ENCODE measurements at places on chromosomes 3 and 15.
A peak's percentile ranks its signal among the peaks of the same experiment; 100 is the strongest.

DNA sequence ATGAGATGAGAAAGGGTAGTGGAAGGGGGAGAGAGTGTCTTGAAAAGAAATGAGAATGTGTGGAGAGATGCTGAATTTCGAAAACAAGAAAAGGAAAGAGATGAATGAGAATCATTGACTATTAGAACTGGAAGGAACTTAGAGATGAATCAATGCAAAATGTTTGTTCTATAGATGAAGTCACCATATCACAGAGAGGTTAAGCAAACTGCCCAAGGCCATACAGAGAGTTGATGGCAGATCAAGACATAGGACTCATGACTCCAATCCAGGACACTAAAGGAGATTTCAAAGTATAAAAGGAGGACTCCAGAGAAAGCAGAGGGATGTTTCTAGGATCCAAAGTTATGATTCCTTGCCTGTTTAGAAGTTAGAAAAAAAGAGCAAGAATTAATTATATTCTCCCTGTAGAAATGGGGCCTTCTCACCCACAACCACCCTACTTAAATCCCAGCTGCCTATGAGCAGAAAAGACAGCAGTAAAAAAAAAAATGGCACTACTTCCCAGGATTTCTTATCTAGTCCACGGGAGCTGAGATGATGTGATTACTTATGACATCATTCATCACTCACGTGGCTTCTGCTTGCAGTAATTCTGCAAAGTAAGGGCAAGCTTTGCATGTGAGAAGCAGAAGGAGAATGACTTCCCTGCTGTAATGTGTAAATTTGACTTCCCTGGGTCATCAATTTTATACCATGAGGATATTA is 210.8 kb upstream of the MRPL3 start:
- no peak for DNase-seq

DNA sequence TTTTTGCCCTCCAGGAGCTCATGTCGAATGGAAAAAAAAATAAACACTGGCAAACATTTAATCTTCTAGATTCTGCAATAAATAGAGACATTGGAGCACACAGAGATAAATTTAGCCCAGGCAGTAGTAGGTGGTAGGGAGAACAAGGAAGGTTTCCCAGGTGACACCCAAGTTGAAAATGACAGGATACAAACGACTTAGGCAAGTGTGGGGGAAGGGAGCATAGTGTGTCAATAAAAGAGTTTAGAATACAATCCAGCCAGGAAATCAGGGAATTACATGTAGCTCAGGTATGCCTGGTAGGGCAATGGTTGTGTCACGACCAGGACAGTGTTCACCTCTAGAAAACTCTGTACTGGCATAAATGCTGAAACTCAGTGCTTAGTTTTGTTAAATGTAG is 364.6 kb upstream of the AGTR1 start:
- DNase-seq, result no peak

- peak; percentile 68 for DNase-seq
Observed at GRCh38 chr3:10552631-10552943, 47.2 kb upstream of the ATP2B2 start.

- DNase-seq, result no peak
Observed at GRCh38 chr15:40272485-40273056, 10.3 kb downstream of the ANKRD63 start.

DNA sequence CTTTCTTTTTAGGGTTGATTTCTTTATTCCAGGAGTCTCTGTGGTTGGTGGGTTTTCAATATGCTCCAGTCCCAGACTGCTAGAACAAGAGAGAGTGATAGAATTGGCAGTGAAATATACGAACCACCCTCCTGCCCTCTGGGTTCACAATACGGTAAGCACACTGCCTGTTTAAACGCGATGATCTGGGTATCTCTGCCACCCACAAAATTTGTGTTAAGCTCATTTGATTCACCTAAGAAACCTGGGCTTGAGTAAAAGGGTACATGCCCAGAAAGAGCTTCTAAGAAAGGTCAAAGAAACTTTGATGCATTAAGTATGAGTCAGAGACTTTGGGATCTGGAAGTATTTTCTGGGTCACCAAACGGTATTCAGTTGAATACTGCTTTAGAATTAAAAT is 29.8 kb downstream of the OXNAD1 start:
- no peak for DNase-seq

DNA sequence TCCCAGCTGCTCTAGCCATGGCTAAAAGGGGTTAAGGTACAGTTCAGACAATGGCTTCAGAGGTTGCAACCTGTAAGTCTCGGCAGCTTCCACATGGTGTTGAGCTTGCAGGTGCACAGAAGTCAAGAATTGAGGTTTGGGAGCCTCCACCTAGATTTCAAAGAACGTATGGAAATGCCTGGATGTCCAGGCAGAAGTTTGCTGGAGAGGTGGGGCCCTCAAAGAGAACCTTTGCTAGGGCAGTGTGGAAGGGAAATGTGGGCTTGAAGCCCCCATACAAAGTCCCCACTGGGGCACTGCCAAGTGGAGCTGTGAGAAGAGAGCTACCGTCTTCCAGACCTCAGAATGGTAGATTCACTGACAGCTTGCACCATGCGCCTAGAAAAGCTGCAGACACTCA is 73.7 kb downstream of the STT3B start:
- DNase-seq, result no peak

DNA sequence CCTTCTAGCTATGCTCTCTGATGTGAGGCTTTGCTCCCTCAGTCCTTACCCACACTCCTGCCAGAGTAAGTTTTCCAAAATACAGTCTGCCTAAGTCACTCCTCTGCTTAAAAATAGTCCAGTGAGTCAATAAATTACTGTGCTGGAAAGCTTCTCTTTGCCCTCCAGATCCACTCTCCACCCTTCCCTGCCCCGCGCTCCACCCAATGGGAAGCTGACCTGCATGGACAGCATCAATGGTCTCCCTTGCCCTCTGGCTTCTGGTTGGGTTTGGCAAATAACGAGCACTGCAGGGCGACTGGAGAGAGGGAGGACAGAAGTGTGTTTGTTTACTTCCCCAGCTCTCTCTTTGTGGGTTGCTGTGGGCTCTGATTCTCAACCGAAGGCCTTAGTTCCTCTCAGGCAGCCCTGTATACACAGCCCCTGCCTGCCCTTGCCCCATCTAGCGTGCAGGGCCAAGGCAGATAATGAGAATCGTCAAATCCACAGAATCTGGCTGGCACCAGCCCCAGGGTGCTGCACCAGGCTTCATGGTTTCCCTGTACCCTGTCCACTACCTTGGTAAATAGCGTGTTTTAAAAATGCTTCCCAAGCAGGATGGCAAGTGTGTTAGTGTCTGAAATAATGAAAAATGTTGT is 110.4 kb downstream of the ADAMTSL3 start:
- no peak for DNase-seq

GRCh38 chr3:112319516-112320276 is 13.3 kb upstream of the CD200 start:
- DNase-seq, result no peak

DNA sequence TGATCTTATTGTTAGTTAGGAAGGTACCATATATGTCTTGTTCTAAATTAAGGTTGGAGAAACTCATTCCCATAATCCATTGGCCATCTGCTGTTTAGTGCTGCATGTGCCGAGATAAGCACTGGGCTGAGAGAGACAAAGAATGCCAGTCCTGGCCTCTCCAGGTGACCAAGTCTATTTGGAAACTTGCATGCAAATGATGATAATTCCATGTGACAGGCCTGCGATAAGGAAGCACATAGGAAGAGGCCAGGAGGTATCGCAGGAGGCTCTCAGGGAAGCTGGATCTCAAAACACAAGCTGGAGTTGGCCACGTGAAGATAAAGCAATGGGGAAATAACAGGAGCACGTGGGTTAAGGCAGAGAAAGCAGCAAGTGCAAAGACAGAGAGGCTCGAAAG is 39.7 kb downstream of the MYO5C start:
- no peak for DNase-seq

- no peak for DNase-seq
Observed at GRCh38 chr3:132071043-132071442, 36.2 kb upstream of the CPNE4 start.

GRCh38 chr3:57078344-57078634 is 17.8 kb downstream of the SPATA12 start:
- DNase-seq, result peak; percentile 10

GRCh38 chr15:66041276-66041675 is 172.0 kb downstream of the RAB11A start:
- DNase-seq, result no peak

DNA sequence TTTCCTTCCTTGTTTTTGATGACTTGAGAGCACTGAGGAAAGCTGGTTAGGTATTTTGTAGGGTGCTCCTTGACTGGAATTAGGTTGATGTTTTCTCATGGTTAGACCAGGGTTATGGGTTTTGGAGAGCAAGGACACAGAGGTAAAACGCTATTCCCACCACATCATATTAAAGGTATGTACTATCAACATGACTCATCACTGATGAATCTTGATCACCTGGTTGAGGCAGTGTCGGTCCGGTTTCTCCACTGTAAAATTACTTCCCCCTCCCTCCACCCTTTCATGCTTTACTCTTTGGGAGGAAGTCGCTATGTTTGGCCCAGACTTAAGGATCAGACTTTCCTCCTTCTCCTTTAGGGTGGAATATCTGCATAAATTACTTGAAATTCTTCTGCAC is 201.6 kb downstream of the EDEM1 start:
- DNase-seq, result no peak

DNA sequence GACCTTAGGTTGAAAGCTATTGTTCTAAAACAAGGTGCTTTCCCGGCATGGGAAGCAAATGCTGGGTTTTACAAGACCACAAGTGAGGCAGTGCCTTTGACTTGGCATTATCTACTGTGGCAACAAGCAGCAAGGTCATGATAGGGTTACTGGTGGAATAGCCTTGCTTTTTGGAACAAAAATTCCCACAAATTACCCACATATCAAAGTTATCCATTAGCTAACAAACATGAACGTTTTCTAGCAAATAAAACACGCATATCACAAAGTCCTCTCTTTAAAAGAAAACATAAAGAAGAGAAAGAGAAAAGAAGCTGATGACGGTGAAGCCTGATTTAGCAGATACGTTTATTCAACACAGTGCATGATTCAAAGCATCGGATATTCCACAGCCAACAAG is 57.6 kb downstream of the SETMAR start:
- DNase-seq, result no peak

GRCh38 chr3:46393554-46394434 is 13.1 kb downstream of the CCR5AS start:
- DNase-seq, result no peak

DNA sequence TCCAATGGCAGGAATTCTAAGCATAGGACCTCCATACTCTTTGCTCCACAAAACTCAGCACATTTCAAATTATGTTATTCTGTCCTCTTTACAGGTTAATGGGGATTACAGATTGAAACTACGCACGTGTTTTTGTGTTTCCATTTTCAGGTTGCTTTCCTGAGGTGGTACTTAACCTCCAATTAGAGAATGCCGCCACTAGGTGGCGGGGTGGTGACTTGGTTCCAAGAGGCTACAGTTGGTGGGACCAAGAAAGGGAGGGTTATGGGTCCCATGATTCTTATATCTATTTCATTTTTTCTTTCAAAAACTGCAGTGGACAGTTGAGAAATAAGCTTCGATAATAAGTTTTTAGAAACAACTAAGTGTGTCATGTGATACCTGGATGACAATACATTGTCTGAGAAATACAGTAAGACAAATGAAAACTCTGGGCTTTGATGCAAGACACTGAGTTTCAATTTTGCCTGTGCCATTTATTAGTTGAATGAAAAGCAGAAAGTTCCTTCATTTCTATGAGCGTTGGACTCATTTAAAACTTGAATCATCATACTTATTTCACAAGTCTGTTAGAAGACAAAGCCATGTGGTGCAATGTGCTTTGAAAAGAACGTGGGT is 539.0 kb downstream of the FGF12 start:
- DNase-seq, result peak; percentile 56

DNA sequence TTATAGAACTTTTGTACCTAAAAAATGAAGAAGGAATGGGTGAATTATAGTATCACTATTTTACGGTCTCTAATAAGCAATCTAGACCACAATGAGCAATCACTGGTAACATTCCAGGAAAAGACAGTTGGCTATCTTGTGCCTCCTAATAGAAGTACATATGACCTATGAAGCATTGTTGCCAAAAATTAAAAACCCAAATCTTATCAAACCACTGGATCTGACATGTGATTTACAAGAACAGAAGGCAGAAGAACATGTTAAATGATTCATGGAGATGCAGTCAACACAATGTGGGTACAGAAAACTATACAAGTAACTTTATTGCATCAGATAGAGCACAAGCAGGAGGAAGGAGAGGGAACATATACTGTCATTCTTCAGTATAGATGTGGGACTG is 14.5 kb upstream of the HYKK start:
- DNase-seq, result no peak

DNA sequence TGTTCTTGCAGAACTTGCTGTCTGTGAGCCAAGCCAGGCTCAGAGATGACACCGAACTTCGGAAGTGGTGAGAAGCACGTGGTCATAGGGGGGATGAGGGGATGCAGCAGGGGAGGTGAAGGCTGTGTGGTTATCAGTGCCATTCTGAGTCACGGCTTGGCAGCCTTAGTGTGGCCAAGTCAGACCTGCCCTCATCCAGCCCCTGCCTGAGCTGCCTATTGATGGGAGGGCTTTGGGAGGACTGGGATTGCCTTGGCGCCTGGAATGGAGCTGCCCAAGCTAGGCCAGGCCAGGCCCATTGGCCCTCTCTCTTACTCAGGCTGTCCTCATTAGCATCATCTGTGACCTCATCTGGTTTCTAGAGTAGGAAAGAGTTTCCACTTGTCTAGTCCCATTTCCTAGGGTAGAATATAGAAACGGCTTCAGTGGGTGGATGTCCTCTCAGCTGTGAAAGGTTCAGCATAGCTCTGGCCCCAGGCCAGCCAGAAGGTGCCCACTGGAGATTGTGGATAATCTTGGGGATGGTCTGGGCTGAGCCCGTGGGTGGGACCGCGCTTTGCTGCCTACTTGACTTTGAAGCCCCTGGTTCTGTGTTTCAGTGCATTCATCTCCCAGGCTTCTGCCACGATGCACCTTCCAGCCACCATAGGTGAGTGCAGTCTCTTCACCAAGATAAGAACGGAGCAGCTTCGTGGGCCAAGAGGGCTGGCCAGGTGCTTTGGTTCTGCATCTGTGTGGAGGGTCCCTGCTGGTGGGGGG is 7.2 kb downstream of the FAH start:
- peak; percentile 67 for DNase-seq

DNA sequence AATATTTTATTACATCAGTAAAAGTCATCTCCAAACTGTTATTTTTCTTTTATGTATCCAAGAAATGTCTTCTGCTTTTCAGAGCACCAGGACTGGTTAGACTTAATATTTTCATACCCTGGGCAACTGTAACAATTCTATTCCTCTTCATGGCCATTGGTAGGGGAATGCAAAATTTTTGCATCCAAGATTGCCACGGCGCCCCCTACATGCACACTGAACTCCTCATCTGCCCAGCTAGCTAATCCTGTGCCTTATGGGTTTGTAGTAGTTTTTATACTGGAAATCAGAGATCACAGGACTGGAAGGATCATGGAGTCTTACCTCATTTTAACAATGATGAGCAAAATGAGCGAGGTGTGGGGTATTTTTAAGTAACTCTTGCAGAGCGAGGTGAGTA is 74.2 kb downstream of the CRTC3 start:
- DNase-seq, result peak; percentile 49

DNA sequence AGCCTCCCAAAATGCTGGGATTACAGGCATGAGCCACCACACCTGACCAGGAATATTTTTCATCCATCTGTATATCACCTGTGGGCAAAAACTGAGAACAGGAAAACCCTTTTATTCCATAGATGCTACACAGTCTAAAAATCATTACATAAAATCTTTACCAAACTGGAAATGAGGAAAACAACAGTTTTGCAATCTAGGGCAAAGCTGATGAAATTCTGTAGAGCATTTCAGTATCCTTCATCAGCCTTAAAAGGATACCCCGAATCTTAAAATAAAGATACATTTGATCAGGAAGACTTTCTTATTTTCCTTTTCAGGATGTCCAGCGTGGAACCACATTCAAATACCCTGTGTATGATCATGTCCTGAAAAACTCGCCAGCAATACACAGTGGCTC is 7.1 kb downstream of the SIAH2 start:
- DNase-seq, result no peak

GRCh38 chr3:70982284-70982683 is 601.2 kb downstream of the FOXP1 start:
- no peak for DNase-seq
